Right atrium auricular region (tissue), 2 donors: ENCODE measurements at places on chromosomes 1 and 21. TPM values are rescaled to one million over a fixed set of nuclear protein-coding genes. Genes with fewer than 3 reads are reported as not detected.

Gene DENND2D
- 1.7 TPM for total RNA-seq

Gene EPHB2
- 2.6 TPM for total RNA-seq

Gene GBP7
- total RNA-seq = not detected

Gene DCST1
- total RNA-seq = not detected

Gene NFIA
- total RNA-seq = 81.3 TPM

Gene SNAP47
- total RNA-seq = 102 TPM

Gene TMEM240
- total RNA-seq = 1.4 TPM

Gene INAVA
- total RNA-seq = not detected

Gene VAV3
- total RNA-seq = 2.0 TPM

Gene ADAM30
- not detected for total RNA-seq

Gene RIMKLA
- 3.8 TPM for total RNA-seq

Gene LEMD1
- total RNA-seq = not detected

Gene IL20
- total RNA-seq = 0.20 TPM

Gene LMOD1
- 42.2 TPM for total RNA-seq

Gene FBXO2
- total RNA-seq = 16.7 TPM

Gene GNG12
- total RNA-seq = 29.1 TPM

Gene DPT
- 71.3 TPM for total RNA-seq

Gene RHBG
- not detected for total RNA-seq

Gene FOXO6
- 1.9 TPM for total RNA-seq

Gene CCDC17
- 0.39 TPM for total RNA-seq

Gene DOCK7
- total RNA-seq = 11.9 TPM

Gene RGS1
- 24.7 TPM for total RNA-seq

Gene C1QB
- 262 TPM for total RNA-seq

Gene CYYR1
- total RNA-seq = 36.7 TPM

Gene SH2D1B
- total RNA-seq = 0.16 TPM

Gene LENEP
- not detected for total RNA-seq

Gene CFAP126
- total RNA-seq = not detected
